Activated T-helper 9 cell treated with anti-CD3 and anti-CD28 coated beads, Interleukin-2, amount 50 U/mL, for 16 hours (primary cell): ENCODE measurements at places on chromosomes 12 and 14.

GRCh38 chr12:29082522-29082921, 66.6 kb upstream of the FAR2 start:
- DNase-seq: no peak

GRCh38 chr12:3523058-3523457, 32.1 kb downstream of the PRMT8 start:
- no peak for DNase-seq

DNA sequence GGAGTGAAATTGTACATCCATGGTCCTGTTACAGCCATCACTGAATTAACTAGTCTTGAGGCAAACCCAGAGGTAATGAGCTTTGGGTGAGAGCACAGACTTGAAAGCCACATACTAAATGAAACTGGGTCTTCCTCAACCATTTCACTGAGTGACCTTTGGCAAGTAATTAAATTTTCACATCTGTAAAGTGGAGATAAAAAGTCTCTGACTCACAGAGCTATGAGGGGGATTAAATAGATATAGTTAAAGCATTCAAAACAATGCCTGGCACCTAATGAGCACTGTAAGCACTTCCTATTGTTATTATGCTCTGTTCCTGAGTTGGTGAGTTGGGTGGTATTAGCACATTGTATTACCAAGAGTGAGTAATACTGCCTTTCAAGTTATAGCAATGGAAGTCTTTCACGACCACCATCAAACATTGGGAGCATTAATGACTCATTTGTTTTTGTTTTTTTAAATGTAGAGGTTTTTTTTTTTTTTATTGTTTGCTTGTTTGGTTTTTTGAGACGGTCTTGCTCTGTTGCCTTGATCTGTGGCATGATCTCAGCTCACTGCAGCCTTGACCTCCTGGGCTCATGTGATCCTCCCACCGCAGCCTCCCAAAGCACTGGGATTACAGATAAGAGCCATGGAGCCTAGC, 12.5 kb upstream of the STRN3 start:
- DNase-seq: no peak

DNA sequence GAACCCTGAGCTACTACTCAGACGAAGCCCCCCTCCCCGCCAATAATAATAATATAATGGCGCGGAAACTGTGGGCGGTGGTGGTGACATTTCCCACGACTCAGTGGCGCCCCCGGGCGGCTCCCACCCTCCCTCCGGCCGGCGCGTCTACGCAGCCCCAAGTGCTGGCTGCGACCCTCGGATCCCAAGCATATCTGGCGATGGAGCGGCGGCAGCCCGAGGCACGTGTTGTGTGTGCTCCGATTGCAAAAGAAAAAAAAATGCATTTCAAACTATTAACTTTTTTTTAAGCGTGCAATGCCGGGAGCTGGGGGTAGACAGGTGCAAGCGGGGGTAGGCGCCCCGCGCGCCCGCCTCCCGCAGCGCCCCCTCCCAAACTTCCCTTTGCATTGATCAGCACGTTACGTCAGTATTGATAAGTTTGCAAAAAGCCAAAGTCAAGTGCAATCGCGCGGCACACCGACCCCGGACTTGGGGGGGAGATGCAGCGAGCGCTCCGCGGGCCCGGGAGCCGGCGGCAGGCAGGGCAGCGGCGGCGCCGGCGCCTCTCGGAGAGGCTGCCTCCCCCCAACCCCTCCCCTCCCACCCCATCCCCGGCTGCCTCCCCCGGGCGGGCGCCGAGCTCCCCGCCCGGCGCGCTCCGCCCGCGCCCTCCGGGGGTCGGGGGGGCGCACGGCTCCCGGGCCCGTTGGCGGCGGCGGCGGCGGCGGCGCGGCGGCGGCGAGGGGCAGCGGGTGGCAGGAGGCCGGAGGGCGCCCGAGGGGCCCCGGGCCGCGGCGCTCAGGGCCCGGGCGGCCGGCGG, 113.1 kb upstream of the MYL2 start:
- DNase-seq: no peak

DNA sequence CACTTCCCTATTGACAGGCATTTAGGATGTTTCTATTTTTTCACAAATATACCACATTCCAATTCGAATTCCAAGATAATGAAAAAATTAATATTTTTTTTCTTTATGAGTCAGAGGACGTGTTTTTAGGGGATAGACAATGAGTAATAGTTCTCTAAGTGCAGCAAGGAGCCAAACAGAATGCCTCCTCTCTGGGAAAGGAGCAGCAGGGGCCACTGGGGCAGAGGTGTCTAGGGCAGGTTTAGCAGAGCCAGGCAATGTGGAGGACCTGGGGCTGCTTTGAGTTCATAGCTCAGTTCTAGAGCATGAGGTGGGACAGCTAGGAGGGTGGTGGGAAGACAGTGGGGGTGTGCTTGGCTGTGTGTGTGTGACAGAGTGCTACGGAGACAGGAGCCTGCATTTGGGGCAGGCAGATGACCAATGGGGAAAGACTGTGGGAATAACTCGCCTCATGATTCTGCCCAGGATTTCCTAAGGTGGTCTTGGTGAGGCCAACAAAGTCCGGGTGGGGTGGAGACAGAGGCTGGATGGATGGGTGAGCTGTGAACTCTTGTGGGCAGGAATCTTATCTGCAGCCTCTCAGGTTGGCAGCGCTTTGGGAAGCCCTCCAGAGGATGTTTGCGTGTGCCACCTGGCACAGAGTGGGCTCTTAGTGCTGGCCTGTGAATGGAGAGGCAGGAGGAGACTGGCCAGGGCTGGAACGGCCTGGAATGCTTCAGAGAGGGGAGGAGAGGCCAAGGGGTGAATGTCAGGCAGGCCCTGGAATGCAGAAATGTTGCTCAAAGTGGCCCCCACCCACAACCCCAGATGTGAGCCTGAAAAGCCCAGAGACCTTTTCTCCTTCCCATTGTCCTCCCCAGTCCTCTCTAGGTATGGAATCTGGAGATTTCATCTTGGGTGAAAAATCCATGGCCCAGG, 2.4 kb upstream of the KRT7 start:
- DNase-seq: no peak

DNA sequence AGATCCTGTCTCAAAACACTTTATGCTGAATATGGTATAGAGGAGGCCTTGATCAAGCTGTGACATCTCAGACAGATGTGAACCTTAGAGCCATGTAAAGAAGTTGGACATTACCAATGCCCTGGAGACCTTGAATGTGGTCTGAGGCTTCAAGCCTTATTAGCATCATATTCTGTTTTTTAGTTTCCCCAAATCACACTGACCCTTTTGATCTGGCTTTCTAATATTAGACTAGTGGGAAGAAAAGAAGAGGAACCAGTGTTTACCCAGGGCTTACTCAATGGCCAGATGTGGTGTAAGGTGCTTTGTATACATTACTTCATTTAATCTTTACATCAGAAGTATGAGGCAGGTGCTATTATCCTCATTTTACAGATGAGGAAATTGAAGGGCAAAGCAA, 10.6 kb upstream of the TBPL2 start:
- DNase-seq: no peak

DNA sequence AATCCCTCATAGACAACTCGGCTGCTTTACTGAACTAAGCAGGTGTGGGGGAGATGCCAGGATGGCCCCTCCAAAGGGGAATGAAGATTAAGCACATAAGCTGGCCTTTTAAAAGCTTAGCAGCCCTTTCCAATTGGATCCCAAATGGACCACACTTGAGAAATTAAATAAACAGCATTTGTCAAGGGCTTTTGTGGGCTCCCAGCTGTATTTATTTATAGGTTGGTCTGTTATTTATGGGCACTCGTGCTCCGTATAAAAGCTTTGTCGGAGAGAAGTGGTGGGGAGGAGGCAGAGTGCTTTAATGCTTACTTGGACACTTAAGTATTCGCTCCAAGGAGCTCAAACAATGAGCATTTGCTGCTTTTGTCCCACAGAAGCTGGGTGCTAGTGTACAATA, 580.2 kb downstream of the MED13L start:
- no peak for DNase-seq

- no peak for DNase-seq
Observed at GRCh38 chr14:93056166-93056839, 59.4 kb downstream of the ITPK1 start.

- no peak for DNase-seq
Observed at GRCh38 chr12:20822415-20822814, 11.9 kb downstream of the SLCO1B3 start.

- no peak for DNase-seq
Observed at GRCh38 chr14:74418031-74418430, 8.0 kb downstream of the SYNDIG1L start.

GRCh38 chr12:75121036-75121705, 88.5 kb downstream of the KCNC2 start:
- DNase-seq: no peak

DNA sequence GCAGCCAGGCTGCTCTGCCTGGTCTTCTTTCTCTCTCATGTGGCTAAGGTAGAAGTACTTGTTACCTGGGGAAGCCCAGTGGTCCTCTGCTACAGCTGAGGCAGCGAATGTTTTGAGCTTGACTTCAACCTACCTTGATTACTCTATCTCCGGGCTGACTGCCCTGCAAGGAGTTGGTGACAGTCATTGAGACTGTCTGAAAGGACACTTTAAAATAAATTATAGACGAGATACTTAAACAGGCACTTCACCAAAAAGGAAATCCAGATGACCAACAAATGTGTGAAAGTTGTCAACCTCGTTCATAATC, 474 bp upstream of the CIT start:
- no peak for DNase-seq

DNA sequence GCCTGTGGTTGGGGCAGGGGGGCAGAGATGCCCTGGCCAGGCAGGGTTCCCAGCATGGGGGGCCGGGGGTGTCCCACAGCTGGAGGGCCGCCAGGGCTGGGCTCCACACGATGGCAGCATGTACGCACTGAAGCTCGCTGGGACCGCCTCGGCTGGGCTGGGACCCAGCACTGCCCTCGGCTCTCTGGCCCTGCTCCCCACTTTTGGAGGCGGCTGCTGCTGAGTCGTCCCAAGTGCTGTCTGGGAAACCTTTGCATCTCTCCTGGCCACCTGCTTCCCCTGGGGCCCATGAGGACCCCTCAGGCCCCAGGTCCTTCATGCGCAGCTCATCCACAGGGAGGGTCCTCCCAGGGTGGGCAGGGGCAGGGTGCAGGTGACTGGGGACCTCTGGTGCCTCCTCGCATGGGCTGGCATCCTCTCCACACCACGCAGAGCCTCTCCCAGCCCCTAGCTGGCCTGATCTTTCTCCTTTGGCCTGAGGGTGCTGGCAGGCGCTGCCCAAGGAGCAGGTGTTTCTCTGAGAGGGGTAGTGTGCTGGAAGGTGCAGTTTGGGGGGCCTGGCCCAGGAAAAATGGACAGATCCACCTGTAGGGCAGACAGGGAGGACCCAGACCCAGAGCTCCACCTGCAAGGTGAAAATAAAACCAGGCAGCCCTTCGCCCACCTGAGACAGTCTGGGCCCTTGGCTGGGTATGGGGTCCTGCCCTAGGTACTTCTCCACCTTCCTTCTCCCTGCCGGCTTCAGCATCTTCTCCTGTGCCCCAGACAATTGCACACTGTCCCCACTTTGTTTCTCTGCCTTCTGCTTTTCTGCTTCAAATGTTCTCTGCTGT, 46.9 kb downstream of the DLK1 start:
- no peak for DNase-seq

DNA sequence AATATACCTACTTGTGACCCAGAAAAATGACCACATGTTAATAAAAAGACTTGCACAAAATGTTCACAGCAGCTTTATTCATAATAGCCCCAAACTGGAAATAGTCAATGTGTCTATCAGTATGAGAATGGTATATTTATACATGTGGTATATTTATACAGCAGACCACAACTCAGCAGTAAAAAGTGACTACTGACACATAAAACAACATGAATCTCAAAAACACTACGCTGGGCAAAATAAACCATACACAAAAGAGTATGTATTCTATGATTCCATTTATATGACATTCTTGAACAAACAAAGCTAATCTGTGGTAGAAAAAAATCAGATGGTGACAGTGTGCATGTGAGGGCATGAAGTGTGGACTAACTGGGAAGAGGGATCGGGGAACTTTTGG, 35.1 kb downstream of the ARF6 start:
- no peak for DNase-seq

GRCh38 chr12:87661786-87662377, 367.3 kb downstream of the C12orf50 start:
- no peak for DNase-seq

DNA sequence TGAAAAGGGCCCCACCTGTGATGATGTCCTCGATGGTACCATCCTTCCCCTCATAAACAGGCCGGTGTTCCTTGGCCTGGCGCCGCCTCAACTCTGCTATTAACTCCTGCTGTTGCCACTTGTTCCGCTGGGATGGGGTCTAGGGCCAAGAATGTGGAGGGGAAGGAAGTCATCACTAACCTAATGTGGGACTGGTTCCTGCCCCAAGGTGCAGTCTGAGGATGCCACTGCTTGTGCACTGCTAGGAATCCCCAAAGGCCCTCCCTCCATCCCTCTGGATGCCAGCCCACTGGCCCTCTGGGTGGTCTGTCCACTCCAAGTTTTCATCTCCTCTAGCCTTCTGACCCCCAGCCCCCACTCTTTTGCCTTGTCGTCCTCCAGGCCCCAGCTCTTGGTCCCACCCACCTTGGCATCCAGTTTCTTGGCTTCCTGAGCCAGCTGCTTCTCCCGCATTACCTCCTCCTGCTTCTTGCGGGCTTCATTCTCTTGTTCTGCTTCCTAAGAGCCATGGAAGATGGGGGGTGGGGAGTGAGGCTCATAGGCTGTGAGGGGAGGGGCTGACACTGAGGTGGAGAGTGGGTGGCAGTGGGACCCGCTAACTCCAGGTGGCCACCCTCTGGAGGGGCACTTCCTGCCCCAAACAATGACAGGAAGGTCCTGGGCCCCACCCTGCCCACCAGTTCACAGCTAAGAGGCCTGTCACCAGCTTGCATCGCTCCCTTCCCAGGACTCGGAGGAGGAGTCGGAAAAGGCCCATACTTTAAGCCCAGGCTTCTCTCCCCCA, 23.7 kb downstream of the PRPF40B start:
- DNase-seq: no peak

DNA sequence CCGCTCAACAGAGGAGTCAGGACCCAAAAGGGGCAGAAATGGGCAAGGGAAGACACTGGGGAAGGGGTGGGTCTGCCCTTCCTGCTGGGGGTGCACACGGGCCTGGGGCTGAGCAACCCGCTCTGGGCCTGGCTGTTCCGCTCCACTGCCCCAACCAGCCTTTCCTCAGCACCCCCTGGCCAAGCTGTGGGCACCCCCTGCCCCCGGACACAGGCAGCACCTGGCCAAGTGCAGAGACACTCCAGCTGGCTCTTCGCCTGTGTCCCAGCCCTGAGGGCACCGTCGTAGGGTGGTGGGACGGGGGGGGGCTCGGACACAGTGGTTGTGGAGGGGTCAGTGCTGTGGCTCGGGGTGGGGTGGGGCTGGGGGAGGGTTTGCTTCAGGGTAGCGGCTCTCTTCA, 10.3 kb downstream of the PACS2 start:
- no peak for DNase-seq

- DNase-seq: no peak
Observed at GRCh38 chr12:103442182-103442555, 53.6 kb downstream of the C12orf42 start.

GRCh38 chr12:110039085-110039807, 9.1 kb downstream of the C12orf76 start:
- no peak for DNase-seq
